Suprapubic skin (tissue), 4 donors: ENCODE measurements at places on chromosomes 6 and 20. TPM values are rescaled to one million over a fixed set of nuclear protein-coding genes. Genes with fewer than 3 reads are reported as not detected.

- no peak overlapping the region for H3K4me3 ChIP-seq
- H3K36me3 ChIP-seq: no peaks in the 10 kb centered on the region
- H3K27ac ChIP-seq: no peak overlapping the region
- H3K4me1 ChIP-seq: peaks cover 18% of the 10 kb centered on the region
- DNase-seq: no peak
Observed at GRCh38 chr6:32945108-32945760, 4.4 kb upstream of the HLA-DMB start.

GRCh38 chr6:43283905-43284304, 14.2 kb upstream of the SLC22A7 start:
- H3K27me3 ChIP-seq: peaks cover 47% of the 10 kb centered on the region
- H3K27ac ChIP-seq: no peak overlapping the region
- H3K4me3 ChIP-seq: no peak overlapping the region
- no peak for DNase-seq

PCK1 gene
- 2.2 TPM for total RNA-seq

MUC21 gene
- total RNA-seq: 0.38 TPM

DNA sequence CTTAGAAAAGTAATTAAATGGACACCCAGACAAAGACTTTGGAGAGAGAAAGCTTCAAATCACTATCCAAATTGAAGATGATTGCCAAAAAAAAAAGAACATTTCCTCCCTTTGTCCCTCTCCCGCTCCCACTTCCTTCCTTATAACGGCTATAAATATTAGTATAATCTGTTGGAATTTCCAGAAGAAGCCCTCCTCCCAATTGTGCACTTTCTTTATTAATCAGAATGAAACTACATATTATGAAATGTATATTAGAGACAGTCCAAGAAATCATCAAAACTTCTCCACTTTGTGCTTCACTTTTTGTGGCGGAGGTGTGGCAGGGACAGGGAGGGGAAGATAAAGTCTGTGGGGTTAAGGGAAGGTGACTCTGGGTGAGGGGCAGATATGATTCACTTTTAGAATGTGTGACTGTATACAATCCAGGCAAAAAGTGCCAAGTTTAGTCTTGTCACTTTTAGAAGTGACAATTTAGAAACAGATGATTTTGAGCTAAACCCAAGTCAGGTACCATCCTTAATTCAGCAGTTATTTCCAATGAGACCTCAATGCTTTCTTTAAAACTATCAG, 195.0 kb upstream of the MARCKS start:
- no peak overlapping the region for H3K4me3 ChIP-seq
- DNase-seq: no peak
- H3K27ac ChIP-seq: no peak overlapping the region
- H3K4me1 ChIP-seq: no peaks in the 10 kb centered on the region

DNA sequence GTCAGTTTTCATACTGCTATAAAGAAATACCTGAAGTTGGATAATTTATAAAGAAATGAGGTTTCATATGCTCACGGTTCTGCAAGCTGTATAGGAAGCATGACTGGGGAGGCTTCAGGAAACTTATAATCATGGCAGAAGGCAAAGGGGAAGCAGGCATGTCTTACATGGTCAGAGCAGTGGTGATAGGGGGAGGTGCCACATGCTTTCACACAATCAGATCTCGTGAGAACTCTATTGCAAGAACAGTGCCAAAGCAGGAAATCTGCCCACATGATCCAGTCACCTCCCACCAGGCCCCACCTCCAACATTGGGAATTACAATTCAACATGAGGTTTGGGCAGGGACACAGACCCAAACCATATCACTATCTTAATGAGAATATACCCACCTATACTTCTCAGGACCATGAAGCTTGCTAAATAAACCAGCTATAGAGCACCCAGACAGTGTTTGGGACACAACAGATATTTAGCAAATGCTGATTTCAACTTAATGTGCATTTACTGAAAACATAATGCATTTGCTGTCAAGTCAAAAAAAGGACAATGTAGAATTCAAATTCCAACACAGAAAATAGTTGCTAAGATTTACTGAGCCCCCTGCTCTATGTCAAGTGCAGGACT, 63.8 kb downstream of the TNFRSF21 start:
- H3K4me3 ChIP-seq: no peak overlapping the region
- H3K27ac ChIP-seq: no peak overlapping the region
- DNase-seq: no peak
- no peaks in the 10 kb centered on the region for H3K36me3 ChIP-seq
- H3K4me1 ChIP-seq: peaks cover 29% of the 10 kb centered on the region

COX4I2 gene
- total RNA-seq: not detected

FOXC1 gene
- 35.8 TPM for total RNA-seq

- H3K4me1 ChIP-seq: peaks cover 9% of the 10 kb centered on the region
- DNase-seq: peak; percentile 87
- H3K27me3 ChIP-seq: peaks cover 22% of the 10 kb centered on the region
- no peak within 1 kb of the TSS for H3K27ac ChIP-seq
- H3K36me3 ChIP-seq: no peaks in the 10 kb centered on the region
Observed at GRCh38 chr6:28258877-28259777, at the start of gene NKAPL. TSS of gene NKAPL (plus strand) at chr6:28259297. CDS start at chr6:28259372, 75 bp downstream.

DNA sequence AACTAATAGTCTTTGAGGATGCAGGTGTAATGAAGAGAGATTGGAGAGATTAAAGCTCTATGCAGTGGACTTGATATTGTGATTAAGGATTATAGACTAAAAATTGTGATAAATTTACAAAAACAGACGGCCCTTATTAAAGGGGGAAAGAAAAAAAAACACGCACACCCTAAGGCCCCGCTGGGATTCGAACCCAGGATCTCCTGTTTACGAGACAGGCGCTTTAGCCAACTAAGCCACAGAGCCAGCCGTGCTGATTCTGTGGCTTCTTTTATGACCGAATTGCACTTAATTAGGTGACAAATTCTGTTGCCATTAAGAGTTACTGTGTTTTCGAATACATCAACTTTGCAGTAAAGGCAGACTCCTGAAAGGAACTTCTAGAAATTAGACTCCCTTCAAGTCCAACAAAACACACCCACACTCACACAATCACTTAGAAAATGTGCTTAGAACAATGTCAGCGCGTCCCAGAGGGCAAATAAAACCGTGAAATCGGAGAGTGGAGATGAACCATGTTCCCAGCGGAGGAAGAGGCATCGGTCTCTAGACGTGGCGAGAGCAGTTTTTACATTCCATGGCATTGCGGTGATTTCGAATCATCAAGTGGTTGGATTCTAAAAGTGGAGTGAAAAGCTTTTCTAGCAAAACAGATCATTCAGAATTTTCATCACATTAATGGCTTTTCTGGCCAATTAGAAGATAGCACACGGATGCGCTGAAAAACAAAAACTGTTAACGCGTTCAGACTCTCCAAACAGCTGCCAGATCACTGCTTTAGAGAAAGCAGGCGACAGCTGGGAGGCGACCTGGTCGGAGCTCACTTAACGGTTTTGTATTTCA, 122.6 kb downstream of the GPX5 start:
- peak overlapping the region; percentile 39 for H3K4me3 ChIP-seq
- H3K27me3 ChIP-seq: peaks cover 41% of the 10 kb centered on the region
- H3K4me1 ChIP-seq: peaks cover 6% of the 10 kb centered on the region
- H3K36me3 ChIP-seq: no peaks in the 10 kb centered on the region
- H3K27ac ChIP-seq: no peak overlapping the region

DNA sequence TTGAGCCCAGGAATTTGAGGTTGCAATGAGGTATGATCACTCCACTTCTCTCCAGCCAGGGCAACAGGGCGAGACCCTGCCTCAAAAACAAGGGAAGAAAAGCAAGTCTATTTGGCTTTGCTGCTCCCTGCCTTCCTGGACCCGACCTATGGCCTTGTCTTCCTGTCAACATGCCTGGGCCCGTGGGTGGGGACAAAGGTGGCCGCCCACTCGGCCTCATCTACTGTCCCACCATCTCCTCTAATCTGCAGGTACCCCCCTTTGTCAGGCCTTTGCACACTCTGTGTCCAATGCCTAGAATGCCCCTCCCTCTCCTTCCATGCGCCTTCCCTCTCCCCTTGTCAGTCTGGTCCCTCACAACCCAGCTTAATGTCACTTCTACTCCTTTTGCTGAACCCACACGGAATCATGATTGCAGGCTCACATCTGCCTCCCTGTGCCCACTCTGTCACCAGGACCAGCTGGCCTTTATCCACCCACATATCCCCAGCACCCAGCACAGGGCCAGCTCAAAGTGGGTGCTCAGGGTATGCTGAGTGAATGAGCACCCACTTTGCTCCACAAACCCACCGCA, 40.3 kb downstream of the MDFI start:
- H3K4me1 ChIP-seq: peaks cover 15% of the 10 kb centered on the region
- DNase-seq: no peak
- H3K27ac ChIP-seq: no peak overlapping the region
